ENCODE measurements at places on chromosomes 16 and 17.

DNA sequence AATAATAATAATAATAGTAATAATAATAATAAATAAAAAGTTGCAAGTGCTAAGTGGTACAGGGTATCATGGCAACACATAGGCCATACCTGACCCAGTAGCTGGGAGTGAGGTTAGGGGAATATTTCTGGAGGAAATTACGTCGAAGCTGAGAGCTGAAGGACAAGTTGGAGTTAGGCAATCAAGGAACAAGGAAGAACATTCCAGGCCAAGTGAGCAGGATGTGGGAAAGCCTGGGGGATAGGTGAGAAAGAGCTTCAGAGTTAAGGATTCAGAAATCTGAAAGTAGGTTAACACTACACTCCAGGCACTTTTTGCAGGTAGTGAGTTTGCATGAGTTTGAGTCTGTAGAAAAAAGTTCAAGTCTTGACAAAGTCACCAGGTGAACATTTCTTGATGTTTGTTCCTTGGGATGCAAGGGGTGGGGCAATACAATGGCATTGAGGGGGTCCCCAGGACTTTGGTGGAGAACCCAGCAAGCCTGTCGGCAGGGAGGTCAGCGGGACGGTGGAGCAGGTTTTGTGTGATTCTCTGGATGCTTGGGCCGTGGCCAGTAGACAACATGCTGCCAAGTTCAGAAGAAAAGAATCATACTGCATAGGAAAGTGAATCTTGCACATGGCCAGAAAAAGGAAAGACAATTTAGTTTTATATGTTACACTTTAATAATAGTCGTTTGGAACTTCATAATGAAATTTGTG lies 27.7 kb upstream of the MPHOSPH6 start:
- DNase-seq = no peak

DNA sequence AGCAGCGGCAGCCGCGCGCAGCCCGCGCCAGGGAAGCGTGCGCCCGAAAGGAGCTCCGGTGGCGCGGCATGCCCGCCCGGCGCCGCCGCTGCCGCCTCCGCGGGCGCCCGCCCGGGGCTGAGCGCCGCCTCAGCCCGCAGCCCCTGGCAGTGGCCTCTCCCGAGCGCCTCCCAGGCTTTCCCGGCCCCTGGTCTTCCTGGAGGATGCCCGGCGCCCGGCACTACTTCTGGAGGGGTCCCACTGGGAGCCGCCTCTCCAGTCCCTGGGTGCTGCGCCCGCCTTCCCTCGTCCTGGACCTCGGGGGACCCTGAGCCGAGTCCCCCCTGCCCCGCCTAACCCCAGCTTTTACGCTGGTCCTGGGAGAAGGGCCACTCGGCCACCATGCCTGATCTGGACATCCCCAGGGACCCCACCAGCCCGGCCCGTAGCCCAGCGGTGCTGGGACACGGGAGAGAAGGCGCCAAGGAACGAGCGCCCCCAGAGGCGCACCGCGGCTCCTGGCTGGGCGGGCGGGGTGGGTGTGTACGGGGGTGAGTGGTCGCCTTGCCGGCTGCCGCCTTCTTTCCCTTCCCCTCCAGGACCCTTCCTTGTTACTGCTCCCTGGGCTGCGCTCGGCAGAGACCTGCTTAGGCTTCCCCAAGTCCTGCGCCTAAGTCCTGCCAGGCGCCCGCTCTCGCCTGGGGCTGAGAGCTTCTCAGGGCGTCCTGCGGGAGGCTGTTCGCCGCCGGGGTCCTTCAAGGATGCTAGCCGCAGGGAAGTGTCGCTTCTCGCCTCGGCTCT lies 704 bp downstream of the ASIC2 start:
- DNase-seq = no peak

- DNase-seq = no peak
Measured at GRCh38 chr17:39634384-39634871, 2.5 kb upstream of the STARD3 start.

DNA sequence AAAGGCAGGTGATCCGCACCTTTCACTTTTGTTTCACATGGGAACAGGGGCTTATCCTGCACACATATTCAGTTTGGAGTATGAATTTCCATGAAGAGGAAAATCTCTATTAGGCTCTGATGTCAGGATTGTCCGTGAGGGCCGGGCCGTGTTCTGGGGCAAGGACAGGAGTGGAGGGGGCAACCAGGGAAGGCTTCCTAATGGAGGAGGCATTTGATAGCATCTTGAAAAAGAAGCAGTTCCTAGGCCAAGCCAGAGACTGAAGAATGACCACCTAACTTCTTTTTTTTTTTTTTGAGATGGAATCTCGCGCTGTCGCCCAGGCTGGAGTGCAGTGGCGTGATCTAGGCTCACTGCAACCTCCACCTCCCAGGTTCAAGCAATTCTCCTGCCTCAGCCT lies 174.2 kb downstream of the SEC14L1 start:
- DNase-seq = no peak

DNA sequence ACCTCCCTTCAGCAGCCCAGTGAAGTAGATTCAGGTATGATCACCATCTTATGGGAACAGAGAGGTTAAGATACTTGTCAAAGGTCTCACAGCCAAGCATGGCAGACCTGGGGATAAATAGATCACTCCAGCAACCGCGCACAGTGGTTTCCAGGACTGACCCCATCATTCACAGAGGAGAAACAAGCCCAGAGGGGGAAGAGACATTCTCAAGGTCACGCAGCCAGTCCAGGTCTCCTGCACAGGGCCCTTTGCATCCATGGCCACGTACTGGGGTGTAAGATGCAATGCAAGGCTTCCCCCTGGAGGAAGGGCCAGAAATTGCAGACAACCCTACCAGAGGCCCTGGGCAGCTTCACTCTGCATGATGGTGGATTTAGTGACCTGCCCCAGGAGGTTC lies 19.9 kb downstream of the TLE7 start:
- no peak for DNase-seq

Measured in skeletal muscle cell (primary cell).